ENCODE measurements at places on chromosomes 3 and 15.

DNA sequence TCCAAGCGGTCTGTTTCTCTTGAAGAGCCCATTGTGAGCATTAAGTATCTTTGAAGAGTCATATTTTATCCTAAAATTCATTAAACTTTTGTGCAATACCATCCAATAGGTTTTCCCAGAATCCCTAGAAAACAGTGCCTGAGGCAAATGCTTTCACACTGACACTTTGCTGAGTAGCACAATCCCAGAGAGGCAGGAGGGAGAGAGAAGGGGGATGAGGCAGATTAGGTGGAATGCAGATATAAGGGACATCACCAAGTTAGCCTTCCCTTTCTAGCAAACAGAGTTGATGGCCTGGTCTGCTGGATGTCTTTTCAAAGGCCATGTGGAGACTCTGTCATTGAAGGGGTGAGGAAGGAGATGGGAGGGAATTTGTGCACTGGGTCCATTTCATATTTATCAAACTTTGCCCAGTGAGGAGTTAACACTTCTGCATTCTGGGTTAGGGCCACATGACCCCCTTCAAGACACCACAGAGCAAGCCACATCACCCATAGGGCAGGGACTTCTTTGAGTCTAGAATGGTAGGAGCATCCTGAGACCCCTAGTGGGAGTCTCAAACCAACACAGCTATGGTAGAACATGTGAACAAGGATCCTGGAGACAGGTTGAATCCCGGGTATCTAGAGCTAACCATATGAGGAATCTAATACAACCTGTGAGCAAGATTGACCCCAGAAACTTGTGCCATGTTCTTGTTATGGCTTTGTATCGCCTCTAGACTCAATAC, 32.0 kb upstream of the SEMA6D start:
- no peak for DNase-seq

GRCh38 chr15:31049682-31050615, 51.6 kb downstream of the TRPM1 start:
- no peak for DNase-seq

- no peak for DNase-seq
Measured at GRCh38 chr3:159803459-159803858, 185.2 kb upstream of the IL12A start.

DNA sequence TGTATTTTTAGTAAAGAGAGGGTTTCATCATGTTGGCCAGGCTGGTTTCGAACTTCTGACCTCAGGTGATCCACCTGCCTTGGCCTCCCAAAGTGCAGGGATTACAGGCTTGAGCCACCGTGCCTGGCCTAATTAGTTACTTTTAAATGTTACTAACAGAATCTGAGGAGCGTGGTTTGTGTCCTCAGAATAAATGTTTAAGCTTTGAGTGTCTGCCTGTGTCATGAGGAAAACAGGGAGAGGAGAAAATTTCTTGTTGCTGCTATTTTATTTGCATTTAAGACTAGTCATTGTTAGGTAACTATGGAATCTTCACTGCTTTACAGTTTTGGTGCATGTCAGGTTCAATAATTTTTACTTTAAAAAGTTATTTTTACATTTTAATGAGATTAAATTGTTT, 68.8 kb downstream of the TCF12 start:
- DNase-seq: no peak

GRCh38 chr3:187011915-187012314, 81.6 kb downstream of the ST6GAL1 start:
- DNase-seq: no peak
